Activated CD4-positive, CD25-positive, alpha-beta regulatory T cell treated with anti-CD3 and anti-CD28 coated beads, Interleukin-2, amount 50 U/mL, for 24 hours (primary cell): ENCODE measurements at places on chromosomes 12 and 14.

DNA sequence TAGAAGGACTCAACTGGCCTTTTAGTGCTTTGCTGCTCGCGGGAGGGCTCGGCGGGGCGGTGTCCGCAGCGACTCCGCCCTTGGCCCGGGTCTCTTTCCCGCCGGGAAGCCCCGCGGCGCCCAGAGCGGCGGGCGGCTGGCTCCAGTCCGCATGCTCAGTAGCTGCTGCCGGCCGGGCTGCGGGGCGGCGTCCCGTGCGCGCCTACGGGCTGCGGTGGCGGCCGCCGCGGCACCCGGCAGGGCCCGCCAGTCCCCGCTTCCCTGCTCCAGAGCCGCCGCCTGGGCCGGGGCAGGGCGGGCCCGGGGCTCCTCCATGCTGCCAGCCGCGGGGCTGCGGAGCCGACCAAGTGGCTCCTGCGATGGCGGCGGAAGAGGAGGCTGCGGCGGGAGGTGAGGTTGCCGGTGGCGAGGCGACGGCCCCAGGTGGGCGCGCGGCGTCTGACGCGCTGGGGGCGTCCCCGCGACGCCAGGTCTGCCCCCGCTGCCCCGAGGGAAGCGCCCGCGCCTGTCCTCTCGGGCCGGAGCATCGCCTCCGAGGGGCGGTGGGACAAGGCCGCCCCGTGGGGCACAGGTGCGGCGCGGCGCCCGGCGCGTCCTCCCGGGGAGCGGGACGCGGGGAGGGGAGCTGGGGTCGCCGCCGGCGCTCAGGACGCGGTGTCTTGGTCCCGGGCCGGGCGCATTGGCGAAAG lies at the start of gene BMAL2:
Gene BMAL2 (plus strand): TSS at position 123 of the 689 bp plus-strand sequence. CDS start 237 bp downstream, at position 360.
- peak; percentile 39 for ATAC-seq

DNA sequence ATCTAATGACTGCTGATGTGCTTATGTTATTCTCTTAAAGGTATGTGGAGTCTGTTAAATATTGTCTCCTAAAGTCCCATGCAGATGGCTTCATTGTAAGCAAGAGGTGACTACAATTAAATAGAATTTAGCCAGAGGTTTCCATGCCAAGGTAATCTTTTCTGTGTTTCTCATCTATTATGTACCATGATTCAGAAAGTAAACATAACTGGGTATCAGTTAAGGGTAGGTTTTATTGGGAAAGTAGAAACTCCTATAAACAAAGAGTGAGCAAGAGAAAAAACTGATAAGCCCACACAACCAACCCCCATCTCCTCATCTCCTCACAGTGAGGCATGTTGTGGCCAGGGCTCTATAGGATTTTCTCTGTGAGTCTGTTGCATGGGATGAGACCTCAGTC lies 611.7 kb downstream of the SNAPC1 start:
- ATAC-seq, result no peak

DNA sequence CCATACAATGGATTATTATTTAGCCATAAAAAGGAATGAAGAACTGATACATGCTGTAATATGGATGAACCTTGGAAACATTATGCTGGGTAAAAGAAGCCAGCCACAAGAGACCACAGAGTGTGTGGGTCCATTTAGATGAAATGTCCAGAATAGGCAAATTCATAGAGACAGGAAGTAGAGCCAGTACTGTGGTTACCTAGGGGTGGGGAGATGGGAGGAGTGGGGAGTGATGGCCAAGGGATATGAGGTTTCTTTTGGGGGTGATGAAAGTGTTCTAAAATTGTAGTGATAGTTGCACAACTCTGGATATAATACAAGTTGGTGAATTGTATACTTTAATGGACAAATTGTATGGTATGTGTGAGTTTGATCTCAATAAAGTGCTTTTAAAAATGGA lies 18.6 kb downstream of the JDP2 start:
- ATAC-seq, result no peak

- ATAC-seq, result peak; percentile 9
Measured at GRCh38 chr12:6792522-6793201, 3.3 kb downstream of the CD4 start.

- ATAC-seq, result no peak
Measured at GRCh38 chr12:29739279-29739991, 44.3 kb downstream of the TMTC1 start.

DNA sequence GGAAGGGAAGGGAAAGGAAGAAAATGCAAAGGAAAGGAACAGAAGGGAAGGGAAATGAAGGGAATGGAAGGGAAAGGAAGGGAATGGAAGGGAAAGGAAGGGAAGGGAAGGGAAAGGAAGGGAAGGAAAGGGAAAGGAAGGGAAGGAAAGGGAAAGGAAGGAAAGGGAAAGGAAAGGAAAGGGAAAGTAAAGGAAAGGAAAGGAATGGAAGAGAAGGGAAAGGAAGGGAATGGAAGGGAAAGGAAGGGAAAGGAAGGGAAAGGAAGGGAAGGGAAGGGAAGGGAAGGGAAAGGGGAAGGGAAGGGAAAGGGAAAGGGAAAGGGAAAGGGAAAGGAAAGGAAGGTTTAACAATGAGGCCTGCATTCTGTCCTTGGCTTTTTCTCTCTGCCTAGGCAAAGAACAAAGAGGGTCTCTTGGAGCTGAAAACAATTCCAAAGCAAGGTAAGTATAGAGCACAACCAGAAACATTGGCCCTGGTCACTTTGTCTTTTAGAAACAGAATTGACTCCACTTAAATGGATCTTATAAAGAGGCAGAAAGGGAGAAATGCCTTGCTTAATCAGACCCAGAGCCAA lies 525.9 kb upstream of the TMPO start:
- ATAC-seq, result no peak

DNA sequence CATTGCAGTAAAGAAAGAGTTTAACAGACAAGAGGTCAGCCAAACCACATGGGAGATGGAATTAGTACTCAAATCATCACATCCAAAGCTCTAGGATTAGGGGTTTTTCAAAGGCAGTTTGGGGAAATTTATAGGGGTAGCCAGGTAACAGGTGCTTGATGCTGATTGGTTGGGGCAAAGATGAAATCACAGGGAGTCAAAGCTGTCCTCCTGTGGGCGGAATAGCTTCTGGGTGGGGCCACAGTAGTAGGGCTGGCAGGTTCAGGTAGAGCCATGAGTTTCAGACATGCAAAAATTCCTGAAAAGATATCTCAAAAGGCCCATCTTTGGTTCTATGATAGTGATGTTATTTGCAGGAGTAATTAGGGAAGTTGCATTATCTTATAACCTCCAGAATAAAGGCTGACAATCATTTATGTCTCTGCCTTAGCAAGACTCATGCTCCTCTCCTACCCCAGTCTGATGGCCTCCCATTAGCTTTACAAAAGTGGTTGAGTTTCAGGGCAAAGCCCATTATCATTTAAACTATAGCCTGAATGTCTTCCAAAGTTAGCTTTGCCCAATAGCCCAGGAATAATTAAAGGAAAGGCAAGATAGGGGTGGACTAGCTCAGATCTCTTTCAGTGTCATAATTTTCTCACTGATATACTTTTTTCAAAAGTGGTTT lies 42.1 kb upstream of the CNTN1 start:
- ATAC-seq, result no peak

GRCh38 chr14:22291406-22291805 lies 297.6 kb downstream of the DAD1 start:
- no peak for ATAC-seq

GRCh38 chr12:95096378-95096777 lies 23.0 kb upstream of the NR2C1 start:
- ATAC-seq, result no peak

- no peak for ATAC-seq
Measured at GRCh38 chr14:74638966-74639365, 26.9 kb upstream of the LTBP2 start.

GRCh38 chr14:91303091-91303923 lies 58.8 kb upstream of the GPR68 start:
- peak; percentile 34 for ATAC-seq

DNA sequence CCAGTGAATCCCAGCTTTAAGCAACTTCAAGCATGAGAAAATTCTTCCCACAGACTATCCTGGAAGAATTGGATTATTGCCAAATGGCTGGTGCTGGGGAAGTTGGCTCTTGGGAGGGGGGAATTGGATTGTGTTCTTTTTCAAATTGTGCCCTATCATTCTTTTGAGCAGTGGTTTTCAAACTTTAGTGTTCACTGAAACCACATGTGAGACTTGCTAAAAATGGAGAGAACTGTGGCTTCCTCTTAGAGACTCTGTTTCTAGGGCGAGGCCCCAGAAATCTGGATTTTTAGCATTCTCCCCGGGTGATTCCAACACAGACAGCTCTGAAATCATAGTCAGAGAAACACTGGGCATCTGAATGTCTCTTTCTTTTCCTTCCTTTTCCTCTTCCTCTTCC lies 14.3 kb upstream of the OTUB2 start:
- ATAC-seq, result no peak

GRCh38 chr12:68406134-68406576 lies 74.0 kb upstream of the MDM1 start:
- ATAC-seq, result no peak

DNA sequence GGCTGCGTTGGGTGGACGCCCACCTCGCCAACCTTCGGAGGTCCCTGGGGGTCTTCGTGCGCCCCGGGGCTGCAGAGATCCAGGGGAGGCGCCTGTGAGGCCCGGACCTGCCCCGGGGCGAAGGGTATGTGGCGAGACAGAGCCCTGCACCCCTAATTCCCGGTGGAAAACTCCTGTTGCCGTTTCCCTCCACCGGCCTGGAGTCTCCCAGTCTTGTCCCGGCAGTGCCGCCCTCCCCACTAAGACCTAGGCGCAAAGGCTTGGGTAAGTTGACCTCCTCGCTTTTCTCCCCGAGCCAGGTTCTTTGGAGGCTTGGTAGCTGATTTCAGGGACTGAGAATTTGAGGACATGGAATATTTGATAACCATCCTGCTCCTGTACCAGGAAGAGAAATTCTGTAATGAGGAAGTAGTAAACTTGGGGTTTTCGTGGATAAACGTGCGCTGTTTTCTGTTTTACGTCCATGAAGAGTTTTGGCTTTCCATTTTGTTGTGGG lies 530 bp downstream of the APAF1 start:
- ATAC-seq, result no peak

- ATAC-seq, result no peak
Measured at GRCh38 chr12:120109570-120110267, 6.8 kb downstream of the RAB35 start.

DNA sequence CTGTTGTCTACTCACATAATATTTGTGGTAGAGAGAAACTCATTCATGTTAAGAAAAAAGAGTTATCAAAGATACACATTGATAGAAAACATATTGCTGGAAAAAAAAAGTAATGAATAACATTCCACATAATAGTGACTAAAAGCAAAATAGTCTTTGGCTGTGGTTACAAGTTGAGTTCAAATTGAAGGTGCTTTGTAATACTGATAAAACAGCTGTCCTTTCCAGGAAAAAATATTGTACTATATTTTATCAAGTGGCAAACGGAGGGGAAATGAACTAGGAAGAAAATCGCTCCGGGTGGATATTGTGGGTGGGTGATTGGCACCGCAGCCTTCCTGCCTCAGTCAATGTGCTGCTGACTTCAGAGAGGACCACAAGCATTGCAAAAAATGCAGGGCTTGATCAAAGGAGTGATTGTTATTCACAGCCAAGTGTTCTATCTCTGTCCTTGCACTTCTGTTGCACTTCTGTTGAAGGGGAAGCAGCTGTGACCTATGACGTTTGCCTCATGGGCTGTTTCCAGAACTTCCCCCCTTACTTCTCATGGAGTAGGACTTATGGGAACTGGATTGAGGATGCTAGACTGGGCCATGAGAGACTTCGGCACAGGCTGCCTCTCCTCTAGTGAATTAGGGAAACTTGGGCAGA lies 114.4 kb downstream of the VRK1 start:
- ATAC-seq, result no peak

- no peak for ATAC-seq
Measured at GRCh38 chr14:33068040-33068439, 129.4 kb downstream of the NPAS3 start.

GRCh38 chr14:33237115-33237740 lies 298.5 kb downstream of the NPAS3 start:
- ATAC-seq, result no peak

DNA sequence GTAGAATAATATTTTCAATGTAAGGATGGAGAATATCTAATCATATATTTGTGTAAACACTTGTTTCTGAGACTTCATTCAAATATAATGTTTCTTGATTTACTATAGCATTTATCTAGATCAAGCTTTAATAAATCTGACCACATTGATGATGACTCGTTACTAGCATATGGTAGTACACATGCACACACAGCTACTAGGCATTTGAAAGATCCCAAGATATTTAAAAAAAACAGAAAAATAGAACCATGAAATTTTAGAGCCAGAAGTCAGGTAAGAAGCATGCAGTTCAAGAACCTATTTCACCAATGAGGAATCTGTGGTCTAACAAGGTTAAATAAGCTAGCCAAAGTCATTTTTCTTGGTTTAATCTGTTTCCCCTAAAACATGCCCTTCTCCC lies 32.0 kb downstream of the DCP1B start:
- ATAC-seq, result no peak

GRCh38 chr12:83198291-83199015 lies 511.7 kb downstream of the TMTC2 start:
- no peak for ATAC-seq

- ATAC-seq, result no peak
Measured at GRCh38 chr12:124824195-124824594, 39.5 kb downstream of the SCARB1 start.

DNA sequence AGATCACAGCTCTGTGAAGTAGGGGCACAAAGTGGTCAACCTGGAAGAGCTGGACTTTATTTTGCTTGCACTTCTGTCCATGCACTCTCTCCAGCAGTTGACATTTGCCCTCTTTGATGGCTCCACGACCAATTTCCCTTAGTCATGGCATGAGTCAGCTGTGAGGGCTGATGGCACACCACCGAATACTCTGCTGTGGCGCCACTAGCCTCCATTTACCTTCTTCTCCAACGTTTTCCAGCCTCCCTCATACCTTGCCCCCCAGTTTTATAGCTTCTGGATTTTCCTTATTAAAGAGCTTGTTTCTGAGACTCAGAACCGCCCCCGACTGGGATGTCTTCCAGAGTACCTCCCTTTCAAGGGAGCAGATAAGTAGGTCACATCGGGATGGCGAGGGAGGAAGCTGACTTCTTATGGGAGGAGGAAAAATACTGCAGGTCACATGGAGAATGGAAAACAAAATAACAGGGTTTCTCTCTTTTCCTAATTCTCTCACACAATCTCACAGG lies 17.6 kb downstream of the NINJ2 start:
- ATAC-seq, result peak; percentile 24

- no peak for ATAC-seq
Measured at GRCh38 chr12:98371419-98371818, 144.0 kb upstream of the TMPO start.

GRCh38 chr12:130195369-130195768 lies 33.1 kb downstream of the FZD10 start:
- no peak for ATAC-seq
